ENCODE measurements at places on chromosomes 11 and 22.

GRCh38 chr22:45550891-45551290 lies 48.2 kb downstream of the FBLN1 start:
- DNase-seq = no peak

DNA sequence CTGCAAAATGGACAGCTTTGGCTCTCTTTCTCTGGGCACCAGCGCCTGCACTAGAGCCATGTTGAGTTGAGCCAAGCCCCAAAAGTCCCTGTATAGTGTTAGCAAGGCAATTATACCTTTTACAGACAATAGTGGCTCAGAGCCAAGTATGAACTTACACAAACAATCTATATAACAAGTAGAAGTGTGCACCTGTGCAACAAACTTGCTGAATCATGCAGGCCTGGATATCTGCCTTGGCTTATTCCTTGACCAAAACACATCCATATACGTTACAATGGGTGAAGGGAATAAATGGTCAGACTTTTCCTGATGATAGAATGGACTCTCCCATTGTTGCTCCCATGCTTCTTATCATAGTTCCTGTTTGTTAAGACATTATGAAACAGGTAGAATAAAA lies 3.8 kb upstream of the OR52I2 start:
- DNase-seq = no peak

DNA sequence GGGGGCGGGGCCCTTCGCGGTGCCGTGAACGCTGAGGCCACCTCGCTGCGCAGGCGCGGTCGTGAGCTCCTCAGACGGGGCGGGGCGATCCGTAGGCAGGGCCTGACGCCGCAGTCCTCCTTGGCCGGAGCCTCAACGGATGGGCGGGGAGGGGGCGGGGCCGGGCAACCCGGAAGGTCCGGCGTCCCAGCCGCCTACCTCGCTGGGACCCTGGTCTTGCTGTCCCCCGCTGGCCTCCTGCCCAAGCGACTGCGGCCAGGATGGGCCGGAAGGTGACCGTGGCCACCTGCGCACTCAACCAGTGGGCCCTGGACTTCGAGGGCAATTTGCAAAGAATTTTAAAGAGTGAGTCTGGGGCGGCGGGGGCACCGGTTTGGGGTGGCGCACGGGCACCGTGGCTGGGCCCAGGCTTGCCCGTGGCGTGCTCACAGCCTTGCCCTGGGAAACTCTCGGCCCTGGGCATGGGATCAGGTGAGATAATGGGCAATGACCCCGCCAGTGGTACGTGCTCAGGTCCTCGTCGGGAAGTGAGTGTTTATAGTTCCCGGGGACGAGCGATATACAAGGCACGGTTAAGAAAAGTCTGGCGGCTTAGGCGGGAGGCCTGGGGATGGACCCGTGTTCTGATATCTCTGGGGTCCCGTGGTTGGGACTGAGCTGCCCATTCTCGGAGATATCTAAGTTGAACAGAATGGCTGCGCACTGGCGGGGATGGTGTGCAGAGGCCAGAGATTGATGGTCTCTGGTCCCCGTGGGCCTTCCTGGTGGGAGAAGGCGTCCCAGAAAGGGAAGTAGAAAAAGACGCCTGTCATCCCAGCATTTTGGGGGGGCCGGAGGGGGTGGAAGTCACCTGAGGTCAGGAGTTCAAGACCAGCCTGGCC lies at the start of gene NADSYN1:
TSS of gene NADSYN1 (plus strand) at position 167 of the 881 bp plus-strand sequence. CDS start at position 261, 94 bp downstream.
- DNase-seq = peak; percentile 88

DNA sequence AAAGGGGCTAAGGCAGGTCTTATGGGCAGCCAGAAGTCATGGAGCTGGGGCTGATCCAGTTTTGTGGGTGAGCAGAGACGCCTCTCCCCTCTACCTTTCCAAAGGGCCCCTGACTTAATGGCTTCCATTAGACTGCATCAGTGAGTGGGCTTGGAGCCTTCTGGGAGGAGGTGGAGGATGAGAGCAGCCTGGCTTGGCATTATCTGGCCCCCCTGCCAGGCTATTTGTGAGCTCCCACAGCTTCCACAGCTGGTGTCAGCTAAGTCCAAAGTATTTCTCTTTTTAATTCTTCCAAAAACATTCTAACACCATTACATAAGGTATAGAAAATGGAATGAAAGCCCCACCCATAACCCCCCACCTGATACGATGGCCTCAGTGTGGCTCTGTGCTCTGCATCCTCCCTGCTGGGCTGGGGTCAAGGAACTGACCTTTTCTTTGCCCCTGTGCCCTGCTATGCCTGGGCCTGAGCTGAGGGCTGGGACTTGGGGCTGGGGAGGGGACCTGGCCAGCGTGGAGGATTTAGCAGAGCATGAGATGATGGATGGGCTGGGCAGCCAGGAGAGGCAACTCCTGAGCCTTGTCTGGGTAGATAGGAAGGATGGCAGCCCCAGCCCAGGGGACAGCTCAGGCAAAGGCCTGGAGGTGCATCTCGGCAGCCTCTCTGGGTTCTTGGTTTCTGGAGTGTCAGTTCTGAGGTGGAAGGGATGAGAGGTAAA lies 4.0 kb downstream of the AIFM3 start:
- DNase-seq = no peak

DNA sequence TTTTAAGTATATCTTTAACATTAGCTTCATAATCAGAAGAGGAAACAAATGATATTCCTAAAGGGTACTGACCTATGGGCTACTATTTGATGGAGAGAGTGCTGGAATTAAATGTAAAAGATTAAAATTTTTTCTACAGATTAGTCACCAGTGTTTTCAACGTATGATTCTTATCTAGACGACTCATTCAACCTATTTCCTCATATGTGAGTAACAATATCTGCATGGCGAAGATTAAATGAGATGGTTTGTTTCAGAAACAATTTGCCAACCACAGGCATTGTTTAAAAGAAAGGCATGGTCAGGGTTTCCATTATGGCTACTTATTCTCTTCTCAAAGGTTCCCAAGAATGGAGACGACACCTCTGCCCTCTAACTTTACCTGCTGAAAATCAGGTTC lies 20.4 kb downstream of the OR56B4 start:
- DNase-seq = no peak

DNA sequence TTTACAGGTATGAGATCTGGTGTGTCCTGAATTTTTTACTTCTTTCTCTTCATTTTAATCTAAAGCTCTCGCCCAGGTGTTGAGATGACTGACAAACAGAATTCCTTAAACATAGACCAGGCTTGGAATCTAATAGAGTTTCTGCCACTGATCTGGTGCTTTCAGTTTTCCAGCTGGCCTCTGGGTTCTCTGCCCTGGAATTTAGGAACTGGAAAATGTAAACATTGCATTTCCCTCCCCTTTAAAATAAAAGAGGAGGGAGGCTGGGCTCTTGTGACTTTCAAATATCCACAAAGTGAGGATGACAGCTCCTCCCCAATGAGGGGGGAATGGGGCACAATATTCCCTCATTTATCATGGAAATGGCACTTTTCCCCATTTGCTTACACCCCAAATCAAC lies 5.0 kb downstream of the PAMR1 start:
- no peak for DNase-seq

DNA sequence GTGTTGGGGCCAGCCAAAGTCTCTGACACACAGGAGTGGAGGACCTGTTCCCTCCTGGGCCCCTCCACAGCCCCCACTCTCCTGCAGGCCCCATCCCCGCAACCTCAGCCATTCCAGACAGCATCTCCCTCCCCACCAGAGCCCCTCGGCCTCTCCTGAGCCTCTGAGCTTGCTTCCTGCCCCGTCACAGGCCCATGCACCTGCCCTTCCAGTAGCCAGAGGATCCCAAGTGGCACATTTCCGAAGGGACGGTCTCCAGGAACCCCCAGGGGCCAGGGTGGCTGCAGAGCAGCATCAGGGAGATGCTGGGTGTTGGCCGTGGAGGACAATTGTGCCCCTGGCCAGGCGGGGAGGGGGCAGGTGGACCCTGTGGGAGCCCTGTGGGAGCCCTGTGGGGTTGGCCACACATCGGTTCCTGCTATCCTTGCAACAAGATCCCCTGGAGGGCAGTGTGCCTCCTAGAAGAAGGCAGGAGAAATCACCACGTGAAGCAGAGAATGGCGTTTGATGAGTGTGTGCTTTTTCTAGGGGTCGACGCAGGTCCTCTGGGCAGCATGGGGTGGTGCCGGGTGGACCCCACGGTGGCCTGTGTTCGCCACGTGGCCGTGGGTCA lies 45.3 kb upstream of the PPARA start:
- no peak for DNase-seq

DNA sequence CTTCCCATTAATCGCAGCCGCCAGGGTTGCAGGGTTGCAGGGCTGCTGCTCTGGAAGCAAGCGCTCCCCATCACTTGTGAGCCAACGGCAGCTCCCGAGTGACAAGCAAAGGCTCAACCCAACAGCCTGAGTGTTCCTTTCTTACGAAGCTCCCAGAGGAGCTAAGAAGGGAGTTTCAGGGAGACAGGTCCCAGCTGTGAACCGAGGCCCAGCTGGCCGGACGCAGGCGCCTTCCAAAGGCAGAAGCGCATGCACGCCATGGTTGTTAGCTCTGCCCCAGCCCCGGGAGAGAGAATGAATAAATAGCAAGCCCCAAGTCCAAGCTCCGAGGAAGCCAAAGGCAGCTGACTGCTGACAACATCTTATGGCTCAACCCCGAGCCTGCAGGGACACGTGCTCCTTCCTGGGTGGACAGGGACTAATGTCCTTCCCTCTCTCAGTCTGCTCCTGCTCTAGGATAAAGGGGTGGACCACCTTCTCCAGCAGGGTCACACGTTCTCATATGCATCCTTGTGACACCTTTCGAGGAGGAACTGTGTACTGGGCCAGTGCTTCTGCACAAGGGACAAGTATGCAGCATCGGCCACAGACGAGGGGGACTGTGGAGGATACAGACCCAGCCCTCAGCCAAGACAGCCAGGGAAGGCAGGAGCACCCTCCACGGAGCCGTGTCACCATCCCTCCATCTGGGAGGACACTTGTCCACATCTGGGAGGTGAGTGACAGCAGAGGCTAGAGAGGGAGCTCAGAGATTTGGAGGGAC lies 29.9 kb downstream of the SHANK2 start:
- DNase-seq = no peak

All from T-helper 17 cell (primary cell).